ELR (cell line): ENCODE measurements at places on chromosomes 7 and 10.

DNA sequence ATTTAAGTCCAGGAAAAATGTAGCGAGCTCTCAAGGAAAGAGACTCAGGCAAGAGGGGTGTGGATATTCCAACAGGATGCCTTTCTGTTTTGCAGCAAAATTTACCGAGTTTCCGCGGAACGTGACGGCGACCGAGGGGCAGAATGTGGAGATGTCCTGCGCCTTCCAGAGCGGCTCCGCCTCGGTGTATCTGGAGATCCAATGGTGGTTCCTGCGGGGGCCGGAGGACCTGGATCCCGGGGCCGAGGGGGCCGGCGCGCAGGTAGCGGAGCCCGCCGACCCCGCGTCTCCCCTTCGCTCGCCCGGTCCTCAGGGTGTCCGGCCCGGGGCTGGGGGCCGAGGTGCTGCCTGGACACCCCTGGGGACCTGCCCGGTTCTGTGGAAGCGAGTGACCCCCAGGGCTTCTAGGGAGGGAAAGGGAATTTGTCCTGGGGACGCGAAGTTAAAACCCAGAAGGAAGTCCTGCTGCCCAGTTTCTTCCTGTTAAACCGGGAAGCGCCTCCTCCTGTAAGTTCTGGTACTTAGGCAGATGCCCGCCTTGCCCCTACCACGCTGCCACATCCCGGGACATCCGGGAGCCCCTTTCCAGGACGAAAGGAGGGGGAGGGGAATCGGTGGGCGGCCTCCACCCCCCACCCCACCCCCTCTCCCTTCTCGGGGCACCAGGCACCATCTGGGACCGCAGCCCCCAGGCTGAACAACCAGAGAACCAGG lies 2.5 kb downstream of the VSTM2A start:
- DNase-seq = no peak

GRCh38 chr10:18968159-18968558 lies 80.4 kb upstream of the MALRD1 start:
- DNase-seq = no peak

DNA sequence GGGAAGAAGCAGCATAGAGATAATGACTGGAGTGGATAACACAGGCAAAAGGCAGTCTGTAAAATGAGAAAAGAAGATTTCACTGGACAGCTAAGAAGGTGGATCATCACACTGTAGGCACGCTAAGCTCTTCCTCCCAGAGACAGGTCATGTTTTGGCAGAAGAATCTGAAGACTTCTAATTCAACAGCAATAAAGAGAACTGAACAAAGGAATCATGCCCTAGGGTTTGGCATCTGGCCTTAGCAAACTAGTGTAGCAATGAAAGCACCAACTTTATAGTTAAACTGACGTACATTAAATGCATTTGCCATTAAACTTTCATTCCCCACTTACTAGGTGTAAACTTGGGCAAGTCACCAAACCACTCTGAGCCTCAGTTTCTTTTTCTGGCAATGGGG lies 84.4 kb upstream of the SEM1 start:
- DNase-seq = no peak

DNA sequence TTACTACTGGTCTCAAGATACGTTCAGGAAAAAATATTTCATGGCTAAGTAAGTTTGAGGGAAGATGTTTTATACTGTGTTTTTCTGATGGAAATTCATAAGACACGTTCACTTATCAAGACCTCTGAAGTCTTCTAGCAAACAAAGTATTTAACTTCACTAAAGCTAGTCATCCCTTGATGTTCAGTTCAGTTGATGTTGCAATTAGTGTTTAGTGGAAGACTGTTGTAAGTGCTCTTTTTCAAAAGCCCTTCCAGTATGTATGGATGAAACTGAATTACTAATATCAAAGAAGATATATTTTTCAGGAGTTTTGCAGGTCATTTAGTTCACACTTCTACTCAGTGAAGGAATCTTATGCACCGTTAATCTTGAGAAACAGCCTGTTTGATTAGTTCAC lies 25.1 kb downstream of the CUL1 start:
- DNase-seq = no peak

DNA sequence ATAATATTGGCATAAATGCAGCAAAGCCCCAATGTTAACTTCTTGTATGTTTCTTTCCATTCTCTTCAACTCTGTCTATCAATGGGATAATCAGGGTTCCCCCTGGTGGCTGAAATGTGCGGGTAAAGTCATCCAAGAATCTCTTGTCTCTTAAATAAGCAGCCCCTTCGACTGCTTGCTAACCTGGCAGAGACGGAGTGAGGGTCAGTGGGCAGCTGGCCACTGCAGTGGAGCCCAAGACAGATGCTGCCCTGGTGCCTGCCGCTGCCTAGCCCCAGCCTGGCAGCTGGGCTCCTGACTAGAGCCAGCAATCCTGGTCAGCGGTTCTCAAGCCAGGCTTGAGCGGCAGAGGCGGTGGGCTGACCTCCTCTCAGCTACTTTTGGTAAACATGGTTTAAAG lies 248.9 kb downstream of the COBL start:
- DNase-seq = peak; percentile 56

- peak; percentile 94 for DNase-seq
Measured at GRCh38 chr10:14185316-14186045, 145.2 kb downstream of the FRMD4A start.

GRCh38 chr10:59872892-59873463 lies 33.4 kb downstream of the CCDC6 start:
- DNase-seq = peak; percentile 48

- no peak for DNase-seq
Measured at GRCh38 chr10:75040576-75040975, 70.9 kb upstream of the SAMD8 start.

DNA sequence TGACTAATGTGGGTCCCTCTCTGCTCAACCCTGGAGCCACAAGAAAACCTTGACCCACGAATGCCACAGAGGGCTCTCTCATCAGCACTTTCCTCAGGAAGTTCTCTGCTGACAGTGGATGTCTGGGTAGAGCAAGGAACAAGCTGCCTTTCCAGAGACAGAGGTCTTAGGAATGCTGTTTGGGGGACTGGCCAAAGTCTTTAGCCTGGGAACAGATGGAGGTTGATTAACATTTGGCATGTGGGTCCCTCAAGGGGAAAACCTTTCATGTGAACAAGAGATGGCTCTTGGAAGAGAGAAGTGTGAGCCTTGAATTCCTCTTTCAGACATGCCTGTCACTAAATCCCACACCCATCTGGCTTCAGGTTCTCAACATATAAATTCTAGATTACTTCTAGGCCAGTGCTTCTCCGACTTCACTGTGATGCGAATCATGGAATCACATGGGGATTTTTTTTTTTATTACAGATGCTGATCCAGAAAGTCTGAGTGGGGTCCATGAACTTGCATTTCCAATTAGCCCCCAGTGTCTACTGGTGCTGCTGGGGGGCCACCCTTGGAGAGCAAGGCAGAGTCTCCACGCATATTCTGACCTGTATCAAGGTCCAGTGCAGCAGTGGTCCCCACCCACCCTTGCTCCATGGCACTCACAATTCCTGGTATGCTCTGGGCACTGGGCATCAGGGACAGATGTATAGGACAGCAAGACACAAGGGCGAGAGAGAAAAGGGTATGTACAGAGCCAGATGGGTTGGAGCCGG lies 360.4 kb downstream of the CXCL12 start:
- no peak for DNase-seq
